ENCODE measurements at places on chromosomes 16 and 17.

DNA sequence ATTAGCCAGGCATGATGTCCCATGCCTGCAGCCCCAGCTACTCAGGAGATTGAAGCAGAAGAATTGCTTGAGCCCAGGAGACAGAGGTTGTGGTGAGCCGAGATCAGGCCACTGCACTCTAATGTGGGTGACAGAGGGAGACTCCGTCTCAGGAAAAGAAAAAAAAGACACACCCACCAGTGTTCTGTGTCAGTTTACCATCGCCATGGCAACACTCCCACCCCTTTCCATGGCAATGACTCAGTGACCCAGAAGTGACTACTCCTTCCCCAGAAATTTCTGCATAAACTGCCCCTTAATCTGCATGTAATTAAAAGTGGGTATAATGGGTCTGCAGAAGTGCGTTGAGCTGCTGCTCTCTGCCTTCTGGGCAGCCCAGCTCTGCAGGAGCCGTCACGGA lies 4.0 kb upstream of the ZC3H18 start:
- no peak for DNase-seq

- no peak for DNase-seq
These were observed 6.1 kb upstream of the CMTM1 start for GRCh38 chr16:66560107-66560506.

DNA sequence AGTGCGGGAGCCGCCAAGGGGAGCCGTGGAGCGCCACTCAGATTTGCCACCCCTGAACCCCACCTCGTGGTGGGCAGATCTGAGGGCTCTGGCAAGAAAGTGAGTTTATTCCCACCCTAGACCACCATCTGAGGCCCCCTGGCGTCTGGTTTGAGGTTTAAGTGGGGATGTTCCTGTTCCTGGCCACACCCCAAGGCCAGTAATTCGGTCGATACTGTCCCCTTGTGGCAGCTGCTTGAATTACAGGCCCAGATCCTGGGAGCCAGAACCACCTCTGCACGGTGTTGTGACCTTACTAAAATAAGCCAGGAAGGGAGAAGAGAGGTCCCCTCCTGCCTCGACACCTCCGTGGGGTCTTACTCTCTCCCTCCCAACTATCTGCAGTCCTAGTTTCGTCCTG lies 3.3 kb upstream of the LAT start:
- no peak for DNase-seq

GRCh38 chr17:58121925-58122324 lies 26.3 kb upstream of the OR4D1 start:
- no peak for DNase-seq

DNA sequence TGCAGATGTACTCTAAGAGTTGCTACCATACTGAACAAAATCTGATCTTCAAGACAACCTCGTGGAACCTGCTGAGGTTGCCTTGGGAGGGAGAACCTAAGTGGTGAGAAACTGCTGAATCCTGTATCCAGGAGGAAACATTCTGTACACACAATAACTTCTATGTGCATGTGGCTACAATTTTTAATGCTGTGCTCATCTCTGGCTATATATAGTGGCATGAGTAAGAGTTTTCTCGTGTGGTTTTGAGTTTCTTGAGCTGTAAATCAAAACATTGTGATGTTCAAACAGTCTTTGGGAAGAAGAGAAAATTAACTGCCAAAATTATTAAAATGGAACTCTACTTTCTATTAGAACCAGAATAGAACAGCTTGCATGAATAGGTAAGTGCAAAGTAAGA lies 206.8 kb downstream of the CA10 start:
- no peak for DNase-seq

GRCh38 chr16:68388124-68388523 lies 60.2 kb downstream of the SMPD3 start:
- DNase-seq, result no peak

- DNase-seq, result no peak
These were observed at the start of gene TEKT5 for GRCh38 chr16:10694830-10695229. TSS of gene TEKT5 (minus strand) at chr16:10694930. CDS start at chr16:10694873, 57 bp downstream.

DNA sequence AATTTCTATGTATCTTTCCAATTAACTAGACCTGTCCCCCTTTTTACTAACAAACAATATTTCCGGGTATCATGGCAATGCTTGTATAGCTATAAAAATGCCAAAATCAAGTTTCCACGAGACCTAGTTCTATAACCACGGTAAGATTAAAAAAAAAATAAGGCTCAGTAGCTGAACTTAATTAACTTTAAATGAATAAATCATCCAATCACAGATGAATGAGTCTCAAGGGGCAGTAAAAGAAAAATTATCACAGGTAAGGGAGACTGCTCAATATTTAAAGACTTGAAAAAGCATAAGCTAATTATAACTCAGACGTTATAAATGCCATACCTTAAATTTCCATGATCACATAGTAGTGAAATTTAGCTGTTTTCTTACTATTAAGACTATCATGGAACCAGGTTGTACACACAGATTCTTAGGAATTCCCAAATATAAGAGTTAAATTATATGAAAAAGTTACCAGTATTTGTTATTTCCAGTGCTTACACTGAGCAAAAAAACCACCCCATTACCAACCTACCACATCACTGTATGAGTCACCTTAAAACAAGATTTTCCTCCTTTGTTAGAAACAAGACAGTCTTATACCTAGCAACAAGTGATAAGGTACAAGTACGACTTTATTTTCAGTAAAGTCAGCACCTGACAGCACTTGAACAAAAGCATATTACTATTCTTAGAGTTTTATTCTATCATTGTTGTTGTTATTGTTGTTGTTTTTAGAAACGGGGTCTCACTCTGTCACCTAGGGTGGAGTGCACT lies 20.6 kb downstream of the SSH2 start:
- no peak for DNase-seq

- DNase-seq, result no peak
These were observed 69.5 kb downstream of the CMIP start for GRCh38 chr16:81514041-81514559.

- DNase-seq, result no peak
These were observed 7.8 kb downstream of the LGALS3BP start for GRCh38 chr17:78971756-78972506.

DNA sequence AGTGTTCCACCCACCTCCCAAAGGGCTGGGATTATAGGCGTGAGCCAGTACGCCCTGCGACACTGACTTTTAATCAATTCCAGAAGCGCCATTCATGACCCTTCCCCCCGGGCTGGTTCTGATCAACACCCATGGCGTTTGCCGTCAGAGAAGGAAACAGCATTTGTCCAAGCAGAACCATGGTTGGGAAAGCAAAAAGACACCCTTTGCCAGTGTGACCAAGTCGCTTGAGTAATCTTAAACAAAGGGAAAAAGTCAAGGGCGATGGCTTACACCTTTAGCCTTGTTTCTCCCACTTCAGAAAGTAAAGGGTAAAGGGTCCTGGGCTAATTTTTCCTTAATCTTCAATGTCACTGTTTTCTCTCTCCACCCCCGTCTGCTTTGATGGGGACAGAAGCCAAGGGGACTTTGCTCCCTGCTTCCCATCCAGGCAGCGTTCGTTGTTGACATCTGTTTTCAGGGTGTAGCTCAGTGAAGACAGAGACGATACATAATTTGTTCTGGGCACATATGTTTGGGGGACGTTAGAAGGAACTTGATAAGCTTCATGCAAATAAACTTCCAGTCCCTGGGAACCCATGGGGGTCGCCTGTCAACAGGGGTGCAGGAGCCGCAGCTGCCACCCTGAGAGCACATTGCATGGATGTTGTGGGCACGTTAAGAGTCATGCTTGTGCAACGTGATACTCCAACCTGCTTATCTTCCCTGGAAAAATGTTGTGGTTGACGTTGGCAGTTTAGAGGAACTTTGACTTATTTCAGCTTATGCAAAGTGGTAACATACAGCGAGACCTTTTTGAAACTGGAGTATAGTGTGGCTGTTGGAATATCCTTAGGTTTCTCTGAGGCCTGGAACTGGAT lies 50.6 kb upstream of the TANGO6 start:
- no peak for DNase-seq
